Left renal pelvis (tissue), 4 donors: ENCODE measurements at places on chromosomes 11 and 22. TPM values are rescaled to one million over a fixed set of nuclear protein-coding genes. Genes with fewer than 3 reads are reported as not detected.

DNA sequence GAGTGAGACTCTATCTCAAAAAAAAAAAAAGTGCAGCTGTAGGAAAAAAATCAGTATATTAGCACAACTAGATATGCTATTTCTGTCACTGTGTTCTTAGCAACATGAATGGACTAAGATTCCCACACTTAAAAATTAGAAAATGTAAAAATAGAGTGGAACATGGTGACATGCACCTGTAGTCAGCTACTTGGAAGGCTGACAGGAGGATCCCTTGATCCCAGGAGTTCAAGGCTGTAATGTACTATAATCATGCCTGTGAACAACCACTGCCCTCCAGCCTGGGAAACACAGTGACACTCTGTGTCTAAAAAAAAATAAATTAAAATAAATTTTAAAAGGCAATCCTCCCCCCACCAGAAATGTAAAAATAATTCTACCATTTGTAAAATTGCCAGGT, 29.8 kb downstream of the PICALM start:
- no peak for DNase-seq

DNA sequence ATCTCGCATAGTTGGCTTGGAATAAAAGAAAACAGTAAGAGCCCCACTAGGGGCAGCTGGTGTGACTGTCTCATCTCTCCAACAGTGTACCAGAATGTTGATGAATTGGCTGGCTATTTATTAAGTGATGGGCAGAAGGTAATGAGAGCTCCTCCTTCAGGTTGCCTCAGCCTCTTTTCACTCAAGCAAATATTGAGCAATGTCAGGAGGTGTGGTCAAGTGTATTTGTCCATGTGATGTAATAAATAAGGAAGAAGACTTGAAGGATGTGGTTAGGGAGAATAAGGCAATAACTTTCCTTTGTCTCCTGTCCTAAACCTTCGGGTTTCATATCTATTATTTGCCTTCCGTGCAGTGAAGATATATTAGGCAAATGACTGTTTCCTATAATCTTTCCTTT, at the start of gene TCN1:
TCN1 (minus strand) TSS at position 91 of the 400 bp plus-strand sequence; CDS start at position 74, 17 bp downstream.
- no peak for DNase-seq

DNA sequence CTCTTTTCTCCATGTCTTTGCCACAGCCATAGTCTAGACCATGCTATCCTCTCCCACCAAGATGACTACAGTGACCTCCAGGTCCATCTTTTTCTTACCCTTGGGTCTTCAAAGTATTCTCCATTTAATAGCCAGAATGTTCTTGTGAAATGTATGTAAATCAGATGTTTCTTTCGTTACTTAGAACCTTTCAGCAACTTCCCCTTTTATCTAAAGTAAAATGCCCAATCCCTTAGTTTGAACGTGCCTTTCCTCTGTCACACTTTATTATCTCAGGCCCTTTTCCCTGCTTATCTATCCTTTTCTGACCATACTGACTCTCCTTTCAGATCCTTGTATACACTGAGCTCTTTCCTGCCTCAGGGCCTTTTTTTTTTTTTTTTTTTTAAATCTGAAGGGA, 17.9 kb downstream of the RBM4B start:
- no peak for DNase-seq

INS gene
- not detected for polyA plus RNA-seq

DNA sequence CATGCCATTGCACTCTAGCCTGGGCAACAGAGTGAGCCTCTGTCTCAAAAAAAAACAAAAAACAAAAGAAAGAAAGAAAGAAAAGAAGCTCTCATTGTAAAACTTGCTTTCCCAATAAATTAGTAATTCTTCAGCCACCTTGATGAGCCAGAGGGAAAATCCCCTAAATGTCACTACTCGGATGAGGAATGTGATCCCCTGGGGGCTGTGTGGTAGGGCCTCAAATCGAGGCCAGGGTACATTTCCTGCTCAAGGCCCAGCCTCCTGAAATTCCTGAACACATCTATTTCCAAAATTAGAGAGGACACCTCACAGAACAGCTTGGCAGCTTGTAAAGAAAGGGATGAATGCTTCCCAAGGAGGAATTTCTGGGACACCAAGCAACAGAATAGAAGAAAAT, 147.1 kb upstream of the SESN3 start:
- no peak for DNase-seq

ADAMTS15 gene
- 65.1 TPM for polyA plus RNA-seq

GRCh38 chr11:7688238-7688826, 15.0 kb upstream of the CYB5R2 start:
- DNase-seq = no peak

HTR3B gene
- polyA plus RNA-seq = 0.19 TPM

GRCh38 chr11:76620489-76620888, 50.1 kb downstream of the LRRC32 start:
- DNase-seq = no peak
